ENCODE measurements at places on chromosomes 12 and 14. TPM values are rescaled to one million over a fixed set of nuclear protein-coding genes. Genes with fewer than 3 reads are reported as not detected.
A peak's percentile ranks its signal among the peaks of the same experiment; 100 is the strongest.

DNA sequence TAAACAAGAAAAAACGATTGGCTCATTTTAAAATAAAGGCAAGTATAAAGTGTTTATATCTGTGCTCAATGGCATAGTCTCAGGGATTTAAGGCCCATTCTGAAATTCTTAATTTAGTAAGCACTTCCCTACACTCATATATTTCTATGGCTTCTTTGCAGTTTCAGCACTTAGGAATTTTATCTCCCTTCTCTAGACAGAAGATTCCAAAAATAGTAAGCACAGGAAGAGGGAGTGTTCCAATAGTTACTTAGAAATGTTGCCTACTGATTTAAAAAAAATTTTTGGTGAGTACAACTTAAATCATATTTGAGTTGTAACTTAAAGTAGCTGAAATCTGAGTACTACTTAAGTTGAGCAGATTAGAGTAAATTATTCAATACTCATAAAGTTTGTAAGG is 19.8 kb downstream of the INSM2 start:
- no peak overlapping the region for H3K4me3 ChIP-seq
- H3K27me3 ChIP-seq = no peaks in the 10 kb centered on the region
- no peaks in the 10 kb centered on the region for H3K4me1 ChIP-seq
- no peak for DNase-seq

GRCh38 chr12:54358191-54358944 is 5.9 kb downstream of the GPR84 start:
- H3K4me1 ChIP-seq = peaks cover 11% of the 10 kb centered on the region
- peak; percentile 20 for DNase-seq
- H3K4me3 ChIP-seq = peak overlapping the region; percentile 70
- no peaks in the 10 kb centered on the region for H3K36me3 ChIP-seq
- H3K27me3 ChIP-seq = no peaks in the 10 kb centered on the region

GRCh38 chr12:91918431-91918830 is 227.2 kb downstream of the BTG1 start:
- no peak for DNase-seq
- H3K27me3 ChIP-seq = no peaks in the 10 kb centered on the region
- no peak overlapping the region for H3K4me3 ChIP-seq
- no peaks in the 10 kb centered on the region for H3K36me3 ChIP-seq
- H3K4me1 ChIP-seq = no peaks in the 10 kb centered on the region

- DNase-seq = no peak
- H3K4me3 ChIP-seq = no peak overlapping the region
- H3K36me3 ChIP-seq = peaks cover 1% of the 10 kb centered on the region
- H3K27me3 ChIP-seq = no peaks in the 10 kb centered on the region
- H3K27ac ChIP-seq = peak overlapping the region; percentile 82
- peaks cover 7% of the 10 kb centered on the region for H3K4me1 ChIP-seq
Measured at GRCh38 chr12:531951-532585, 72.3 kb downstream of the B4GALNT3 start.

GRCh38 chr12:119938049-119938667 is 50.9 kb upstream of the BICDL1 start:
- no peak overlapping the region for H3K27ac ChIP-seq
- DNase-seq = peak; percentile 53
- no peaks in the 10 kb centered on the region for H3K27me3 ChIP-seq
- no peaks in the 10 kb centered on the region for H3K4me1 ChIP-seq

- no peak for DNase-seq
- no peaks in the 10 kb centered on the region for H3K27me3 ChIP-seq
- no peaks in the 10 kb centered on the region for H3K36me3 ChIP-seq
- no peaks in the 10 kb centered on the region for H3K4me1 ChIP-seq
Measured at GRCh38 chr14:34872822-34873588, 2.2 kb downstream of the BAZ1A start.

DNA sequence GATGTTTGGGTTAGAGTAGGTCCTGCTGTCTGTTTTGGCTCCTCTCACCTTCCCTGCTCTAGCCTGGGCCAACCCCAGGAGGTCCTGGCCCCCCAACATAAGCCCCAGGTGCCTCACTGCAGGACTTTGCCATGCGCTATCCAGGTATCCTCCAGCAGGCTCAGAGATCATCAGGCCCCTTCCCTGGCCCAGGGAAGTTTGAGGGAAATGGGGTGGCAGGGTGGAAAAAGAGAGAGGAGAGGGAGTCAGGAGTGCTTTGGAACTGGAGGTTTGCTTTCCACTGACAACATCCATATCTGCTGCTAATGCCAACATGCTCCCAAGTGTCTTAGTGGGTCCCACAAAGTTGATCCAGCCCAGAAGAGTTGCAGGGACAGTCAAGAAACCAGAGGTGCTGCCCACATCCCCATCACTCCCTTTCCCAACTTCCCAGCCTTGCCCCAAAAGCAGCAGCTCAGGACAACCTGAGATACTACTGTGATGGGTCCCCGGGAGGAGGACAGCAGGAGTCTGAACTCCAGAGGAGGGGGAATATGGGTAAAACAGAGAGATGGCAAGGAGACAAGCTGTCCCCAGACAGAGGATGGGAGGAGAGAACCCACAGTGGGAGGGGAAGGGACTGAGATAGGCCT is 677 bp downstream of the TNS2 start:
- H3K36me3 ChIP-seq = no peaks in the 10 kb centered on the region
- peaks cover 69% of the 10 kb centered on the region for H3K4me1 ChIP-seq
- no peak overlapping the region for H3K4me3 ChIP-seq
- H3K27me3 ChIP-seq = no peaks in the 10 kb centered on the region
- DNase-seq = peak; percentile 15
- peak overlapping the region; percentile 31 for H3K27ac ChIP-seq

GRCh38 chr12:57734591-57734990 is 4.0 kb downstream of the AGAP2 start:
- H3K4me1 ChIP-seq = peaks cover 12% of the 10 kb centered on the region
- H3K36me3 ChIP-seq = no peaks in the 10 kb centered on the region
- H3K27ac ChIP-seq = no peak overlapping the region
- H3K27me3 ChIP-seq = peaks cover 7% of the 10 kb centered on the region
- no peak overlapping the region for H3K4me3 ChIP-seq

GRCh38 chr12:6914246-6914946 is at the start of gene ENO2:
TSS of gene ENO2 (plus strand) at chr12:6914580. CDS start at chr12:6915833, 1,253 bp downstream.
- peak within 1 kb of the TSS; percentile 69 for H3K4me3 ChIP-seq
- H3K27me3 ChIP-seq = no peaks in the 10 kb centered on the region
- no peak within 1 kb of the TSS for H3K27ac ChIP-seq
- H3K4me1 ChIP-seq = peaks cover 14% of the 10 kb centered on the region
- peaks cover 1% of the 10 kb centered on the region for H3K36me3 ChIP-seq

GRCh38 chr14:74684434-74684833 is 28.4 kb downstream of the AREL1 start:
- no peak for DNase-seq
- H3K27me3 ChIP-seq = no peaks in the 10 kb centered on the region
- H3K4me1 ChIP-seq = peaks cover 20% of the 10 kb centered on the region
- no peak overlapping the region for H3K27ac ChIP-seq
- peaks cover 1% of the 10 kb centered on the region for H3K36me3 ChIP-seq
- H3K4me3 ChIP-seq = no peak overlapping the region

DNA sequence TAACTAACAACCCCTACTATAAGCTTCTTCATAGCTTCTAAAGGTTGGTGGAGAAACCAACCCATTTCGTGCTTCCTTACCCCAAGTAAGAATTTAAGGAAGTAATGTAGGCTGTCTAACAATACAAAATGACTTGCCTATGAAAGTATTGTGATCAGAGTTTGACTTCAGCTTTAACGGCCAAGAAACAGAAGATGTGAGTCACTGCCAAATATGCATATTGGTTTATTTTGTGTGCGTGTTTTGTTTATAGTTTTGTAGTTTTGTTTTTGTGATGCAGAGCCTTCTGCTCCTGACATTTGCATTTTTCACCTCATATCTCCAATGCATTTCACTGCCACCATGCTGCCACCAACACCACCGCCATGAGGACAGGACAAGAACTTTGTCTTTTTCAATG is 146.0 kb downstream of the FBXL14 start:
- no peak overlapping the region for H3K4me3 ChIP-seq
- peaks cover 2% of the 10 kb centered on the region for H3K36me3 ChIP-seq
- DNase-seq = no peak

GRCh38 chr12:75116646-75117198 is 92.9 kb downstream of the KCNC2 start:
- no peaks in the 10 kb centered on the region for H3K4me1 ChIP-seq
- no peak for DNase-seq
- no peaks in the 10 kb centered on the region for H3K27me3 ChIP-seq

- no peak overlapping the region for H3K27ac ChIP-seq
- DNase-seq = no peak
- no peaks in the 10 kb centered on the region for H3K4me1 ChIP-seq
- H3K27me3 ChIP-seq = no peaks in the 10 kb centered on the region
Measured at GRCh38 chr12:109765446-109765810, 51.8 kb downstream of the FAM222A start.

The NEUROD4 gene
- total RNA-seq = not detected

The P2RX2 gene
- not detected for total RNA-seq

The USP44 gene
- 0.14 TPM for total RNA-seq

Data from Caco-2 (cell line).